Motor neuron (in vitro differentiated cells): ENCODE measurements at places on chromosomes 2 and 18. TPM values are rescaled to one million over a fixed set of nuclear protein-coding genes. Genes with fewer than 3 reads are reported as not detected.

DNA sequence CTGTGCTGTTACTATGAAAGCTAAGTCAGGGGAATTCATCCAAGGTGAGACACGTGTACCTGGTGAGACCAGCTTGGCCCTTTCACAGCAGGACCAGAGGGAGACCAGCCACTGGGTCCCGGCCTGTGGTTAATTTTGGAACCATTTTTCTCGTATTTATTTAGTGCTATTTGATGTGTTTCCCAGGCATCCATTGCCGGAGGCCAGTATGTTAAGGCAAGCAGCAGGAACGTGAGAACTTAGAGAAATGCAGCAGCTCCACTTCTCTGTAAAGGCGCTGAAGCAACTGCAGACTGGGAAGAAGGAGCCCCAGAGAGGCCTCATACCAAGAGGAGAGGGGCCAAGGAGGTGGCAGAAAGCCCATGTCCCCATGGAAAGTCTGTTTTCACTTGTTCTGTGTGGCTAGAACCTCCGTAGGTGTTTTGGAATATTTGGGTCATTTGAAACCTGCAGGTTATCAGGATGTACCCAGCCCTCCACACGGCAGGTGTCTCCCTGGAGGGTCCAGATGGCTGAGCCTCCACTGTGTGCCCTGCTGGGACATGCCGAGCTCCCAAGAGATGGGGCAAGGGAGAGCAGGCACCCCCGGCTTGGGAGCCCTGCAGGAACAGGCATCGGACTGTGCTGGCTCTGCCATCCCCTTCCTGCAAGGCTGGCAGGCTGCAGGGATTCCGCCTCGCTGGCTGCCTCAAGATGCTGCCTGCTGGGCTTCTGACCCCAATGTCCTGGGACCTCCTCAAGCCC is 256.0 kb upstream of the RAB6C start:
- ATAC-seq, result no peak

GRCh38 chr2:238919307-238919706 is 71.4 kb downstream of the TWIST2 start:
- no peak for ATAC-seq

- ATAC-seq, result no peak
These were observed 42.3 kb downstream of the AAK1 start for GRCh38 chr2:69601179-69601612.

GRCh38 chr2:147224070-147224469 is 620.8 kb upstream of the ACVR2A start:
- no peak for ATAC-seq

GRCh38 chr2:203814661-203815540 is 52.7 kb upstream of the CTLA4 start:
- peak; percentile 84 for ATAC-seq

- no peak for ATAC-seq
These were observed 124.4 kb downstream of the AGPS start for GRCh38 chr2:177516824-177517544.

- ATAC-seq, result peak; percentile 18
These were observed 611 bp downstream of the NOL10 start for GRCh38 chr2:10688921-10689807.

DNA sequence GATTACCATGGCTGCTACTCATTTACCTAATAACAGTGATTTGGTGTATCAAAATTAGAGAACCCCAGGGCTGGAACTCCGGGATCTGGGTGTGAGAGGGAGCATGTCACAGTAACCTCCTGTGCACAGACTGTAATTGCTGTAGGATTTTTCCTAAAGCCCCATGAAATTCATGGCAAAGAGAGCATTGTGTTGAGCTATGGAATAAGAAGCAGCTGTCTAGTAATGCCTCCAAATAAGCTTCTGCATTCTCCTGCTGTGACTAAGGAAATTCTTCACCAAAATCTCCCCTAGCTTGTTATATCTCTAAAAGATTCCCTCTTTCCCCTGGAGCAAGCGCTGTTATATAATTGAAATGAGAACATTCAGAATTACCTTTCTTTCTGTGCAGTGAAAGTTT is 158.1 kb upstream of the SPATS2L start:
- ATAC-seq, result no peak

Gene PFN4
- 1.8 and 1.9 TPM in 2 replicates for total RNA-seq

Gene CNNM4
- 5.6 and 7.1 TPM in 2 replicates for total RNA-seq

Gene MC5R
- total RNA-seq, result not detected in 2 replicates

Gene RETSAT
- total RNA-seq, result 52.8 and 61.9 TPM in 2 replicates

Gene REL
- 7.2 and 8.7 TPM in 2 replicates for total RNA-seq

Gene CHRNG
- 2.0 and 3.8 TPM in 2 replicates for total RNA-seq
